Tibial nerve (tissue), 4 donors: ENCODE measurements at places on chromosomes 6 and 20. TPM values are rescaled to one million over a fixed set of nuclear protein-coding genes. Genes with fewer than 3 reads are reported as not detected.

The LTB gene
- total RNA-seq: not detected

GRCh38 chr20:56244259-56244658 is 4.3 kb upstream of the MC3R start:
- no peaks in the 10 kb centered on the region for H3K36me3 ChIP-seq
- no peaks in the 10 kb centered on the region for H3K4me1 ChIP-seq
- H3K27ac ChIP-seq: no peak overlapping the region
- no peak for DNase-seq

GRCh38 chr6:18328070-18328469 is 59.1 kb upstream of the RNF144B start:
- H3K4me3 ChIP-seq: no peak overlapping the region
- no peaks in the 10 kb centered on the region for H3K36me3 ChIP-seq
- peaks cover 9% of the 10 kb centered on the region for H3K4me1 ChIP-seq

- H3K4me1 ChIP-seq: peaks cover 10% of the 10 kb centered on the region
- H3K27ac ChIP-seq: peak overlapping the region; percentile 87
- no peaks in the 10 kb centered on the region for H3K27me3 ChIP-seq
- peak; percentile 61 for DNase-seq
- H3K36me3 ChIP-seq: no peaks in the 10 kb centered on the region
These were observed 1.4 kb upstream of the PRND start for GRCh38 chr20:4720041-4720976.

DNA sequence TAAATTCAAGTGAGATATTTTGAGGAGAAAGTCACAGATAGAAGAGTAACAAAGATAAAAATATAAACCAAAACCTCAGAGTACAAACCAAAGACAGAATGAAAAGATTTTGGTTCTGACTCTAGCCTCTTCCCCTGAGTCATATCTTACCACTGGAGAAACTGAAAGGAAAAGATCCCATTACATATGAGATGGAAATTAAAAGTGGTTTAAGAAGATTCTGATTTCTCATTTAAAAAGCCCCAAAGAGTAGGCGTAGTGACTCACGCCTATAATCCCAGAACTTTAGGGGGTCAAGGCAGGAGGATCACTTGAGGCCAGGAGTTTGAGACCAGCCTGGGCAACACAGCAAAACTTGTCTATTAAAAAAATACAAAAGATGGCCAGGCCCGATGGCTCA is 30.6 kb downstream of the SPINT4 start:
- H3K36me3 ChIP-seq: no peaks in the 10 kb centered on the region
- H3K4me1 ChIP-seq: no peaks in the 10 kb centered on the region
- H3K4me3 ChIP-seq: no peak overlapping the region
- no peak for DNase-seq

The HEY2 gene
- total RNA-seq: 7.3 TPM

GRCh38 chr6:105163183-105163582 is 16.6 kb downstream of the POPDC3 start:
- no peaks in the 10 kb centered on the region for H3K4me1 ChIP-seq
- no peak overlapping the region for H3K27ac ChIP-seq
- no peaks in the 10 kb centered on the region for H3K27me3 ChIP-seq
- DNase-seq: no peak

The ZNF831 gene
- 1.8 TPM for total RNA-seq

GRCh38 chr20:53625311-53626129 is 31.9 kb upstream of the ZNF217 start:
- no peaks in the 10 kb centered on the region for H3K36me3 ChIP-seq
- DNase-seq: no peak
- no peak overlapping the region for H3K27ac ChIP-seq
- peaks cover 32% of the 10 kb centered on the region for H3K4me1 ChIP-seq

- no peaks in the 10 kb centered on the region for H3K27me3 ChIP-seq
- no peak overlapping the region for H3K27ac ChIP-seq
- no peak overlapping the region for H3K4me3 ChIP-seq
These were observed 16.2 kb downstream of the LATS1 start for GRCh38 chr6:149701714-149702113.

GRCh38 chr6:24833711-24834386 is 35.1 kb upstream of the ARMH2 start:
- no peaks in the 10 kb centered on the region for H3K4me1 ChIP-seq
- peak overlapping the region; percentile 74 for H3K27ac ChIP-seq
- DNase-seq: no peak
- no peaks in the 10 kb centered on the region for H3K36me3 ChIP-seq
- no peak overlapping the region for H3K4me3 ChIP-seq

DNA sequence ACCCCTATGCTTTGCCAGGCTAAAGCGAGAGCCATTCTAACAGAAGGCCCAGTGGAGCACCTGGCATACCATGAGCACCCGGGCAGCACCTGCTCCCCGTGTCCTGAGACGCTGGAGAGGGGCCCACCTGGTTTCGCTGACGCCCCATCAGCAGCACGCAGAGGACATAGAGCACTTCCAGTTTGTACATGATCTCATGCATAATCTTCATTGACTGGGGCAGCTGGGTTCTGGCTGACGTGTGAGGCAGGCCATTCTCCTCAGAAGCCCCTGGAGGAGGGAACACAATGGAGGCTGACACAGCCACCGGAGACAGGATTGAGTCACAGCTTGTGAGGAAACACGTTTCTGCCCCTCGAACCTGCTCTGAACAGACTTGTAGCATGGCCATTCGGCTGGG is 65.4 kb downstream of the MYH7B start:
- H3K4me3 ChIP-seq: no peak overlapping the region
- no peaks in the 10 kb centered on the region for H3K27me3 ChIP-seq
- H3K36me3 ChIP-seq: no peaks in the 10 kb centered on the region
- DNase-seq: no peak

DNA sequence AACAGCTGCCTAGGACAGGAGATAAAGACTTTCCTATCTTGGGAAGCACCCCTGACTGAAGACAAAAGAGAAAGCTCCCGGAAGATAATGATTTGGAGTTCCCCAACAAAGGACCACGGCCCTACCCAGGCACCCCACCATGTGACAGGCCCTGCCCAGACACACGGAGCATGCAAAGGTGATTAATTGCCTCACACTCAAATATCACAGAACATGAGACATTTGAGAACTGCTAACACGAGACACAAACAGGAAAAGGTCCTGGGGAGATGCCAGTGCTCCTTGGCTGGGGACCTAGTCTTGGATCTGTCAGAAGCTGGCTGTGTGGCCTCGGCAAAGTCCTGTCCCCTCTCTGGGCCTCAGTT is 82.5 kb upstream of the PTPN1 start:
- DNase-seq: peak; percentile 74
- H3K27me3 ChIP-seq: no peaks in the 10 kb centered on the region
- no peak overlapping the region for H3K27ac ChIP-seq
- H3K4me1 ChIP-seq: peaks cover 4% of the 10 kb centered on the region
- H3K4me3 ChIP-seq: no peak overlapping the region
- H3K36me3 ChIP-seq: no peaks in the 10 kb centered on the region

The VARS1 gene
- total RNA-seq: 40.8 TPM

GRCh38 chr20:61694682-61695081 is 371.0 kb downstream of the TAF4 start:
- H3K4me3 ChIP-seq: no peak overlapping the region
- no peaks in the 10 kb centered on the region for H3K4me1 ChIP-seq
- no peak for DNase-seq
- no peak overlapping the region for H3K27ac ChIP-seq
- H3K27me3 ChIP-seq: no peaks in the 10 kb centered on the region
- H3K36me3 ChIP-seq: no peaks in the 10 kb centered on the region

GRCh38 chr20:50439539-50440453 is 70.4 kb upstream of the PTPN1 start:
- H3K4me3 ChIP-seq: no peak overlapping the region
- DNase-seq: no peak
- no peaks in the 10 kb centered on the region for H3K4me1 ChIP-seq
- peak overlapping the region; percentile 14 for H3K27ac ChIP-seq
